ENCODE measurements at places on chromosomes 6 and 20. TPM values are rescaled to one million over a fixed set of nuclear protein-coding genes. Genes with fewer than 3 reads are reported as not detected.

The BTN2A1 gene
- 50.8 TPM for total RNA-seq

DNA sequence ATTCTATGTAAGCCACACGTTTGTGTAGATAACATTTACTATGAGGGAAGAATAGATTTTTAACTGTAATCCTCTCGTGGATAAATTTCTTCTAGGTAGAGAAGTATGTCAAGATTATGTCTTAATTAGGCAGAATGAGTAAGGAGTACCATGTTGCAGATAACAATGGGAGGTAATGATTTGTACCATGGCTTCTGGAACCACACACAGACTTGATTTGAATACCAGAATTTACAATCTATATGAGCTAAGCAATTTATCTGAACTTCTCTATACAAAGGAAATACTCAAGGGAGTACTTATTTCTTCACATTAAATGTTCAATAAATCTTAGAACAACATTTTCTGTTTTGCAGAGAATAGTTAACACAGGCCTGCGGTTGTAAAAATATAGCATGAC is 51.5 kb downstream of the RPS12 start:
- DNase-seq, result no peak

DNA sequence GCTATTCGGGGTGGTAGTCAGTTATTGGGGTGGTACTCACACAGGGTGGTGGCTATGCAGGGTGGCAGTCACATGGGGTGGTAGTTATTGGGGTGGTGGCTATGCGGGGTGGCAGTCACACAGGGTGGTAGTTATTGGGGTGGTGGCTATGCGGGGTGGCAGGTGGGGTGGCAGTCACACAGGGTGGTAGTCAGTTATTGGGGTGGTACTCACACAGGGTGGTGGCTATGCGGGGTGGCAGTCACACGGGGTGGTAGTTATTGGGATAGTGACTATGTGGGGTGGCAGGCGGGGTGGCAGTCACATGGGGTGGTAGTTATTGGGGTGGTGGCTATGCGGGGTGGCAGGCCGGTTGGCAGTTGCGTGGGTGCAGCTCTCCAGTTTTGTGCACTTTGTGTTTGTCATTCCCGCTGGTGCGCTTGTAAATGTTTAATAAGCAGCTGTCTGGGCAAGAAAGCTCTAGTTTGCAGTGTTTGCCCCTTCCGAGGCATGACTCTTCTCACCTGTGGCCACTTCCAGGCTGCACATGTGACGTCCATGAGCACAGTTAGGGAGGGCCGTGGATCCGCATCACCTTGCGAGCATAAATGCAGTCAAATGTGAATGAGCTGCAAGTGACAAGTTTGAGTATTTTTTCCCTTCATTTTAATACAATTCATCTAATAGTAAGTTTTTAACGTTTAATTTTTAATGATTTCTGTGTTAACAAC is 219.0 kb upstream of the CST7 start:
- no peak for DNase-seq

GRCh38 chr20:52481443-52481842 is 289.9 kb upstream of the ZFP64 start:
- no peak for DNase-seq

DNA sequence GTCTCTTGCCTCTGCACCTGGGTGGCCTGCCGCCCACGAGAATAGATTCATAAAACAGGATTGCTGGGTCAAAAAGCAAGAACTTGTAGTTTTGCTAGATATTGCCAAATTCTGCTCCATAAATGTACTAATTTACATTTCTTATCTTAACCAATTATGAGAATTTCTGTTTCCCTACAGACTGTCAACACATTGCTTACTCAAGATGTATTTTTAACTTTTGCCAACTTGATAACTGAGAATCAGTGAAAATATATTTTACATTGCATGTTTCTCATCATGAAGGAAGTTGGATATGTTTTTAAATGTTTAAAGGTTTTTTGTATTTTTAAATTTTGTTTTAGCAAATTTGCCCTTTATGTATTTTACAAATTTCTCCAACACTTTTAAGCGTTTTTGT is 664.8 kb downstream of the MMUT start:
- no peak for DNase-seq

- DNase-seq, result no peak
Observed at GRCh38 chr20:46827718-46828458, 66.8 kb upstream of the EYA2 start.

All from spleen (tissue), 13 donors.